ENCODE measurements at places on chromosomes 5 and 9.

DNA sequence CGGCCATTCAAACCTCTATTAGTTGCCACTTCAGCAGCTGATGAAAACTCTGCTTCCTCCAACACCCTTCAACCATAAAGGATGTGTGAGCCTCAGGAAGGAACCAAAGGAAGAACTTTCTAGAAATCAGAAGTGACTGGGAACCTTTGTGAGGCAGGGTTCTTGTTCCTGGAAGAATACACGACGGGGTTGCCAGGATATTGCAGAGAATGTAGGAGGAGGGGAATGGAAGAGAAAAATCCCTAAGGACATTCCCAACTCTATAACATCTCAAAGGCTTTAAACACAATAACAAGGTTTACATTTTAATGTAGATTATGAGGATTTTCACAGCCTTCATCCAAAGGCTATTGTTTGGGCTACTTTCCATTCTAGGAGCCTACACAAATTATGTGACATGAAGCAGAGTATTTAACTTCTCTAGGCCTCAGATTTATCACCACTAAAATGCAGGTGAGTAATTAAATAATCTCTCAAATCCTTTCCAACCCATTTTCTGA, 147.7 kb downstream of the GLIS3 start:
- no peak for DNase-seq

GRCh38 chr9:126419475-126419874, 92.8 kb downstream of the MVB12B start:
- no peak for DNase-seq

GRCh38 chr9:128316421-128316820, 5.8 kb downstream of the TRUB2 start:
- no peak for DNase-seq

DNA sequence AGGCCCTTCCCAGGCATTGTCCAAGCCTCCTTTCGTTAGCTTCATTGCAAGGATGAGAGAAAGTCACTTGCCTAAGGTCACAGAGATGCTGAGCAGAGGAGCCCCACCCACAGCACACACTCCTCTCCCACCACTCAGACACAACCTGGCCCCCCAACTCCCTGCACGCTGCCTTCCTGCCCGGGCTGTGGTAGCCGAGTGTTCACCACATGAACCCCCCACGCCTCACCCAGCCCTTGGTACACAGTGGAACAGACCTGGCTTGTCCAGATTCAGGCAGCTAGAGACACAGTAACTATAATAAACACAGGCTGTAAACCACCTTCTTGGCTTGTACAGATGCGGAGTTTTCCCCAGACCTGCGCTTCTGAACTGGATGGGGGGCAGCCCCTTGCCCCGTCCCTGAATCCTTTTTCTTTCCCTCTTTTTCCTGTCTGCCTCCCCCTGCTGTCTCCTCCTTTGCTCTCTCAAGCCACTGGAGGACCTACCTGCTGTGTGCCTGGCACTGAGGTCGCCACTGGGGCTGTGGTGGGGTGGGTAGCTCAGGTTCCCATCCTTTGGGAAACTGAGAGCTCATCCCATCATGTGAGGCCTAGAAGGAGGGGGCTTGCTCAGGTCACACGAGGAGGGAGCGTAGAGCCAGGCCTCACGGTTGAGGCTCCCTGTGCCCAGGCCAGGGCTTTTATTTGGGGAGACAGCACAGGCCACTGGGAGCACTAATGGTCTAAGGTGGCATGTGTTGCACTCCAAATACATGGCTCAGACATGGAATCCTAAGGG, 55.7 kb upstream of the SYNPO start:
- DNase-seq: no peak

DNA sequence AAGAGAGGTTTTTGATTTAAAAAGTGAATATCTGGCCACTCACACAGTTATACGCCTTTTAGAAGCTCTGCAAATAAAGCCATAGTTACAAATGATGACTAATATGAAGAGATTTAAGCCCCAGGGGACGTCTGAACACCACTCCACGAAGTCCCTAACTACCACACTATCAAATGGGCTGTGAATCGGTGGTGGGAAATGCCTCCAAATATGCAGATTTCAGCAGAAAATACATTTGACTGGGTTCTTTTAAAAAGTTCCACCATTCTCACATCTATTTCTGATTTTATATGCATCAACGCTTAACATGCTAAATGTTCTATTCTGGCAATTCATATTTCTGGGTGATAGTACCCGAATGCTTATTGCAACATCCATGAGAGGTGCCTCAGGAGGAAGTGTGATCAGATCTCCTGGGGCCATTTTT, 22.5 kb downstream of the TICAM2 start:
- no peak for DNase-seq

GRCh38 chr5:150637245-150638052, 3.0 kb upstream of the SYNPO start:
- DNase-seq: no peak

- no peak for DNase-seq
These were observed 96.8 kb upstream of the CTSL start for GRCh38 chr9:87629104-87629503.
